ENCODE measurements at places on chromosomes 12 and 14.

DNA sequence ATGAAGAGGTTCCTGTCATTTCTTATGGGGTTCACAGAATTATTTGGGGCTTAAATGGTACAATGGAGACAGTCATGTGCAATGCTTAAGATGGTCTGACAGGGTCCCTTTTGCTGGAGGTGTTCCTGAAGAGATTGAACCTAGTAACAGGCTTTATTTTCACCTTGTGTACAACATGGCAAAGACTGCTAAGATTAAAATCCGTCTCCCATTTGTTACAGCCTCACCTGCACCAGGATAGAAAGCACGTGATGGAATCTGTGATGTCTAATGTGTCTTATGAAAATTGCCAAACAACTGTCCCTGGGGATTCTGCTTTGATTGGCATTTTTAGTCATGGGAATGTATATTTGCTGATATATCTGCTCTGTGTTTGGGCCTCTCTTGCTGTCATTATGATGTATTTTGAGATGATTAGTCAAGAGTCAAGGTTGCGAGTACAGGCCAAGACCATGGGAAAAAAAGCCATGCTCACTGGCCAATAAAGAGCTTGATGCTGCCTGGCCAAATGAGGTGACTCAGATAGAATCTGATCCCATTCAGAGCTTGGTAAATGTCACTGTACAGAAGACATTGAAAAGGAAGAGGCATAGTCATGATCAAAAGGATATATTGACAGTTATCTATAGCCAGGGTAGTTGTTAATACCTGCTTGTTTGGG is 96.1 kb downstream of the FLRT2 start:
- DNase-seq: no peak

DNA sequence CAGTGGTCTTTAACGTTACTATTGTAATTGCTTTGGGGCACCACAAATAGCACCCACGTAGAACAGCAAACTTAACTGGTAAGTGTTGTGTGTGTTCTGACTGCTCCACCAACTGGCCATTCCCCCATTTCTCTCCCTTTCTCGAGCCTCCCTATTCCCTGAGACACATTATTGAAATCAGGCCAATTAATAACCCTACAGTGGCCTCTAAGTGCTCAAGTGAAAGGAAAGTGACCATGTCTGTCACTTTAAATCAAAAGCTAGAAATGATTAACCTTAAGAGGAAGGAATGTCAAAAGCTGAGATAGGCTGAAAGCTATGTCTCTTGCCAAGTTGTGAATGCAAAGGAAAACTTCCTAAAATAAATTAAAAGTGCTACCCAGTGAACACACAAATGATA is 22.3 kb downstream of the PPP1R13B start:
- no peak for DNase-seq

GRCh38 chr14:83988275-83988674 is 1541.7 kb upstream of the FLRT2 start:
- DNase-seq: no peak

- no peak for DNase-seq
Observed at GRCh38 chr12:110235383-110235782, 45.7 kb upstream of the ATP2A2 start.

DNA sequence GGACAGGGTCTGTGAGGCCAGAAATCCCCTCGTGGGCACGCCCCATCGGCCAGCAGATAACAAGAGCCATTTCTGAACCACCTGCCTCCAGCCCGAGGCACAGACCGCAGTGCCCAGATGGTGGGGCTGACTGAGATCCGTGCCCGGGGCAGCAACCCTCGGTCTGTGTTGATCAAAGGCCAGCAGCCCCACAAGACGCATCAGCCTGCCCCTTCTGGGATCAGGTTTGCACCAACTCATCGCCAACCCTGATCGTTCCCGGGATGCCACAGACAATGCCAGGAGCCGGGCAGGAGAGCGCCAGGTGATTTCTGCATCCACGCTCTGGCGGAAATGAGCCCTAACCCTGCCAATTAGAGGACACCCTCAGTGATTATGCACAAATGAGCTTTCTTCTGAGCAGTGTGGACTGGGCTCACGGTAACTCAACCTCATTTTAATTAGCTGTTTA is 64.5 kb downstream of the TESC start:
- DNase-seq: no peak
